ENCODE measurements at places on chromosomes 2 and 18. TPM values are rescaled to one million over a fixed set of nuclear protein-coding genes. Genes with fewer than 3 reads are reported as not detected.
A peak's percentile ranks its signal among the peaks of the same experiment; 100 is the strongest.

LIMS2 gene
- total RNA-seq: 156 TPM

GRCh38 chr2:45964223-45964841 lies 312.9 kb downstream of the PRKCE start:
- no peak for DNase-seq

GRCh38 chr18:59344996-59345395 lies 14.1 kb downstream of the LMAN1 start:
- no peak for DNase-seq

GRCh38 chr2:110106642-110107041 lies 9.0 kb downstream of the MALL start:
- DNase-seq: peak; percentile 91

- no peak for DNase-seq
These were observed 930.7 kb upstream of the CELF4 start for GRCh38 chr18:38496222-38496793.
